ENCODE measurements at places on chromosomes 5 and 9.
A peak's percentile ranks its signal among the peaks of the same experiment; 100 is the strongest.

DNA sequence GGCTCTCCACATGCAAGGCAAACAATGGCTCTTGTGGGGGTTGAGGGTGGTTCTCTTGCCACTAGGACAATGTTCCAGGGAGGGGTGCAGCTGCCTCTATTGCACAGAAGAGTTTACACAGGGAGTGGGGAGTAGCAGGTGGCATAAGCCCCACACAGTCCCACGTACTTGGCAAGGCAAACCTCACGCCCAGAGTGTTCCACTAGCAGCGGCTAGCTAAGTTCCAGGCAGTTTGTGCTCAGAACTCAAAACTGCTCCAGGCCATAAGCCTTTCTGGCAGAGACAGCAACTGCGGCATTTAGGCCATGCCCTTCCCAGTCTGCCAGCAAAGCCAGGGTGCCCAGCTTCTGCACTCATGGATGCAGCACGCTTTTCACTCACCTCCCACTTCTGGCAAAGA is 29.0 kb upstream of the BTNL3 start:
- DNase-seq: no peak

- DNase-seq: peak; percentile 4
These were observed 352.3 kb downstream of the SLCO4C1 start for GRCh38 chr5:101943784-101944183.

- DNase-seq: peak; percentile 31
These were observed 334.4 kb downstream of the CWC27 start for GRCh38 chr5:65102976-65103711.

GRCh38 chr5:10235350-10235749 is 14.3 kb downstream of the ATPSCKMT start:
- no peak for DNase-seq

DNA sequence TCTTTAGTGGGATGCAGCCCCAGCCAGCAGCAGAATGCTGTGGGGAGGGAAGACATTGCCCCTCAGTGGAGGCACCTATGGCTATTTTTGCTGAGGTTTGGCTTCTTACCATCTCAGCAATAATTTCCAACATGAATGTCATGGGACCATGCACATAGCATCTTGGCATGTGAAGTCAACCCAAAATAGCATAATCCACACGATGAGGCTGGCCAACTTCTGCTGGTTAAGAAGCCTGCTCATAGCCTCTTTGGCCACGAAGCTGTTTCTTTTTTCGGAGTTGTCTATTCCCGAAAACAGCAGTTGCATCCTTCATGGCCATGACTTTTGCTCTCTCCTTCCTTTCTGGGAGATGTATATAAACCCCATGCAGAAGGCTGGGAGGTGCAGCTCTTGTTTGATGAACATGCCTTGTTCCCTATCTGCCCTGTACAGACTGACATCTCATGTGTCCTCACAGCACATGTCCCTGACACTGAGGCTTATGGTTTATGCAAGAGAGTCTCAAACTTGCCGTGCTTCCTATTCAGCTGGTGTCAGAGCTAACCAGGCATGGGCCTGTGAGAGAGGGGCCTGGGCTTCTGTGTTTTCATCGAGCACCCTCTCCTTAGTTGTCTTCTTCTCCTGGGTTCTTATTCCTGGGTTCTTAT is 45.3 kb downstream of the SYK start:
- no peak for DNase-seq

DNA sequence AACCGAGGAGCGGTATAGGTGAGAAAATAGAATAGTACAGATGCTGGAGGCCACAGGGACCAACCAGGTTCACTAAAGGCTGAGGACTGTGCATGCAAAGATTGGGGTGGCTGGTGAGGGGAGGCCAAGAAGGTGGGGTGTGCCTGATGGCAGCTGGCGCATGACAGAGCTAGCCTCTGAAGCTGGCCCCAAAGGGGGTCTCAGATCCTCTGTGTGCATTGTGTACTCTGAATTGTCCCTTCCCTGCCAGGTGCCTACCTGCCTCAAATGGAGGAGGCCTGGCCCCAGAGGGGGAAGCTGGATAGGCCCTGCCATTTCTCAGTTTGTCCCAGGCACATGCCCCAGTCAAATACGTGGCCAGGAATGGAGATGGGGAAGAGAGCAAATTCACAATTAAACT is 63.1 kb downstream of the CRB2 start:
- no peak for DNase-seq

- DNase-seq: no peak
These were observed 1365.5 kb upstream of the CDH9 start for GRCh38 chr5:28403846-28404245.

- peak; percentile 4 for DNase-seq
These were observed 38.5 kb upstream of the NR4A3 start for GRCh38 chr9:99782962-99783718.

- DNase-seq: no peak
These were observed 50.9 kb downstream of the GOLPH3 start for GRCh38 chr5:32123058-32123805.

DNA sequence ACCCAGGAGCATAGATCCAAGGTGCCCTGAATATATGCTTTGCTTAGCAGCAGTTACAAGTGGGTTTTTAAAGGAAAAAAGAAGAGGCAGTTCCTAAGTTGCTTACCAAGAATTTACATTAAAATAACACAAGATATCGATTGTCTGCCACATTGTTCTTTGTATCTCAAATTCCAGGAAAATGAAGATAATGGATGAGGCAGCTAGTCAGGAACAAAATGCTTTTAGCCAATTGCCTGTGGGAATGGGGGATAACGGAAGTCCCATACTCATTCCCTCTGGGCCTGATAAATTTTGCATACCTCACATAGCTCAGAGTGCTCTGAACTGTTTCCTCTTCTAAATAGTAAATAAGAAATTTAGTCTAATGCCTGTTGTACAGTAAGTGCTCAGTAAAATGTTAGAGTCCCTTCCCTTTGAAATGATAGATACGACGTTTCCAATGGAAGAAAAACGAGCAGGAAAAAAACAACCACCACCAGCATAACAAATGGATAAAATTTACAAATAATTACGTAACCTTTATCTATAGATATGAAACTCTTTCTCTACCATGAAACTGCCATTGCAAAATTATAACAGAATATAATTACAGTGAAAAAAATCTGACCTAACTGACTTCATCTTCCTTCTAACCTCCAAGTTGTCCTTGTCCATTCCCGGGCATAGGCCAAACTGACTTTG is 35.5 kb upstream of the TENT2 start:
- no peak for DNase-seq

DNA sequence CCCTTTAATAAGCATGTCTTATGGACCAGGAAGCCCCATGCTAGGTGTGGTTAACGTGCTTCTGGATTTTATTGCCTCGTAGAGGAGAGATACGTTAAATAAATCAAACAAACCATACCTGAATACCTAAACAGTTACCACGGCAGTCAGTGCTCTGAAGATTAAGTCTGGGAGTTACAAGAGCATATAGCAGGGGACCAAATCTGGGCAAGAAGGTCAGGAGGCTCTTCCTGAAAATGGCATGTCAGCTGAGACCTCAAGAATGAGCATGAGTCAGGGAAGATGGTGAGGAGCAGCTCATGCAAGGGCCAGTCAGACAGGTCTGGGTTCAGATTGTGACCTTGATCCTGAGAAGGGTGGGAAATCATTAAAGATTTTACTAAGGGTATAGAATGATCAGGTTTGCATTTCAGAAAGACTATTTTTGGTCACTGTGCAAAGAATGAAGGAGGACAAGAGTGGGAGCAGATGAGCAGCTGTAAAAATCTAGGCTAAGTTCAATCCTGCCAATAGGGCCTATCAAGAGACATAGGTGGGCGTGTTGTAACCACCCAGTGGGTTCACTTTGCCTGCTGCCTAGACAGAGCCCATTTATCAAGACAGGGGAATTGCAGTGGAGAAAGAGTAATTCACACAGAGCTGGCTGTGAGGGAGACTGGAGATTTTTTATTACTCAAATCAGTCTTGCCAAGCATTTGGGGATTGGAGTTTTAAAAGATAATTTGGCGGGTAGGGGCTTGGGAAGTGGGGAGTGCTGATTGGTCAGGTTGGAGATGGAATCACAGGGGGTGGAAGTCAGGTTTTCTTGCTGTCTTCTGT is 4.8 kb upstream of the ZNF366 start:
- no peak for DNase-seq

DNA sequence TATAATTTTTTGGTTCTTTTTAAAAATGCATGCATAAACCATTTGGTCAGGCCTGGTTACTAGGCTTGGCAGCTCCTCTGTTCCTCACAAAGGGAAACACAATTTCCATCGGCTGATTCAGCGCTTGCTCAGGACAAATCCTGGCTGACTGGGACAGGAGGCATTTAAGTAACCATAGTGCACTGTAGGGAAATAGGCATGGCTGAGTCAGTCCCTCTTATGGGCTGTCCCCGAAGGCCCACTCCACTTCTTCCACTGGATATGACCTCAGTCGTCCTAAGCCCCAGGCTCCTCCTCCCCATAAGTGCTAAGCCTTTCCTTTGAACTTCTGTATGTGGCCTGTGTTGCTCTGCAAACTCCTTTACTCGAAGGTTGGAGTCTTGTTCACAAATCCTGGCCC is 71.2 kb upstream of the GLIS3 start:
- DNase-seq: no peak

DNA sequence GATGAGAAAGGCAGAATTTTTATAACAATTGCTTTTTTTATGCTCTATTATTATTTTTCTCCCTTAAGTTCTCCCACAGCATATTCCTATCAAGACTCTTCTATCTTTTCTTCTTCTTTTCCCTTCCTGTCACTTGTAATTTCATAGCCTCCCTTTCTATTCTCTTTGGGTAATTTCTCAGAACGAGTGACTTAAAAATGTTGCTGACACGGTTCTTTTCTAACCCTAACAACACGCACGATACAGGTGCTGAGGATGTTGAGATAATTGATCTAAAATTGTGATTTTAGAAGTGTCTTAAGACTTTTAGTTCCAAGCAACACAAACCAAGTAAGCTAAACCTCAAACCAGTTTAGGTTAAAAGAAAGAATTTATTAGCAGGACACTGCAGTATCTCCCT is 105.9 kb downstream of the RASGRF2 start:
- DNase-seq: no peak

GRCh38 chr5:109706095-109706494 is 16.4 kb downstream of the MAN2A1 start:
- DNase-seq: no peak

DNA sequence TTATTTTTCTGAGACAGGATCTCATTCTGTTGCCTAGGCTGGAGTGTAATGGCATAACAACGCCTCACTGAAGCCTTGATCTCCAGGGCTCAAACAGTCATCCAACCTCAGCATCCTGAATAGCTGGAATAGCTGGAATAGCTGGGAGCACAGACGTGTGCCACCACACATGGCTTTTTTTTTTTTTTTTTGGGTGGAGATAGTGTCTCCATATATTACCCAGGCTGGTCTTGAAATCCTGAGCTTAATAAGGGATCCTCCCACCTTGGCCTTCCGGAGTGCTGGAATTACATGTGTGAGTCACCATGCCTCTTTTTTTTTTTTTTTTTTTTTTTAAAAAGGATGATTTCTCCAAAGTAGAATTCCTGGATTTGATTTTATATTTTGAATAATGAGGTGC is 60.7 kb downstream of the NSD1 start:
- DNase-seq: no peak

- DNase-seq: no peak
These were observed 23.1 kb downstream of the P4HA2 start for GRCh38 chr5:132204371-132205135.

DNA sequence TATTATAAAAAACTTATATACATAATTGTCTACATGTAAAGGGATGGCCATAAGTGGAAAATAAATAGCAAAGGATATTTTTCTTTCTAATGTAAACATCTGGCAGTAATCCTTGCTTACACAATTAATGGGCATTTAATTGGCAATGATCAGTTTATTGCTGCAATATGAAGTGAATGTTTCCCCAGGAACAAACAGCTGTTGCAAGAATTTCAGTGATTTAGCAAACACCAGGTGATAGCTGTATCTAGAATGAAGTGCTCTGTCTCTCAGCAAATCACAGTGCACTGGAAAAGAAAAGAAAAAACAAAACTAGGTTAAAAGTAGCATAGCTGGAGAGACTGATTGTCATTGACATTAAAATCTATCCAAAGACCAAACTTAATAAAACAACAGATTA is 594.5 kb upstream of the ARRDC3 start:
- DNase-seq: no peak

- no peak for DNase-seq
These were observed 134.7 kb upstream of the SLIT3 start for GRCh38 chr5:169435506-169436229.

DNA sequence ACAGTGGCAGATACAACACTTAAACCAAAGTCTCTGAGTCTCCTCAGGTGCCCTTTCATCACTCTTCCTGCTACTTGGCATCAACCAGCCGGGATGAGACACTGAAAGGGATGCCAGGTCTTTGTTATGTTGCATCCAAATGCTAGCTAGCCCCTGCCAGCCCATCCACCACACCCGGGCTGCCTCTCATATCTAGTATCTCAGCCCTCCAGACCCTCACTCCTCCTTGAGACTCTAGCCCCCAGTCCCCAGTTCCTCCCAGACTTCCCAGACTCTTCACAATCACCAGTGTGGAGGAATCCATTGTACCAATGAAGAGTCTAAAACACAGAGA is 21.5 kb downstream of the CSF2 start:
- DNase-seq: no peak

- no peak for DNase-seq
These were observed 20.6 kb upstream of the PTGES start for GRCh38 chr9:129773262-129774048.

GRCh38 chr5:1557114-1557873 is 33.5 kb upstream of the LPCAT1 start:
- DNase-seq: no peak

DNA sequence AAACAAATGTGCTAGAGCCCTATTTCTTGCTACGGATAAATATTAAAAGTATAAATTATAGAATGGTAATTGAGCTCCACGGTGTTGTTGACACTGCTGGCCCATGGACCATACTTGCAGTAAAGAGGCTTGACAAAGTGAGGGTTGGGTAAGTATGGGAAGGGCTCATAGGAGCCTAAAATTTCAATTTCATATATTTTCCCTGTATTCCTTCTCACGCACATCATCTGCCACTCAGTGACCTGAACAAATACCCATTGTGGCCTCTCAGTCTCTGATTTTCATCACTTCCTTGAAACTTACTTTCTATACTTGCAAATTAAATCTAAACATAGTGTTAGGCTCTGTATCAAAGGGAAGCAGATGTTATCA is 116.5 kb downstream of the PIK3R1 start:
- no peak for DNase-seq

- DNase-seq: no peak
These were observed 19.3 kb downstream of the ORM2 start for GRCh38 chr9:114348906-114349482.

Data from CD4-positive, alpha-beta T cell (primary cell).